ENCODE measurements at places on chromosomes 13 and 19.

- no peak for DNase-seq
Observed at GRCh38 chr13:21436582-21436981, 22.5 kb downstream of the ZDHHC20 start.

DNA sequence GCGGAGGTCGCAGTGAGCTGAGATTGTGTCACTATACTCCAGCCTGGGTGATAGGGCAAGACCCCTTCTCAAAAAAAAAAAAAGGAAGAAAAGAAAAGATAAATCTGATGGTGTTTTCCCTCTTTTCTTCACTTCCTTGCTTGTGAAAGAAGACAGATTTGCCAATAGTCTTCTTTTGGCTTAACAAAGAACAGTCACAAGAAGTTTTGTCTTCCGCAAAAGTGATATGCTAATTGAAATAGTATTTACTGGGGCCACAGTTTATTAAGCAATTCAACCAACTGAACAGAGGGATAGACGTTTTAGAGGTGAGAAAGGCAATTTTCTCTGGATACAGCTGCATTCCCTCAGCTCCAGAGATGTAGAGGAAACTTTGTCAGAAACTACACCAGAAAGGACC is 22.9 kb upstream of the PLAUR start:
- DNase-seq = no peak

- no peak for DNase-seq
Observed at GRCh38 chr19:3117716-3118115, 18.1 kb upstream of the GNA15 start.

DNA sequence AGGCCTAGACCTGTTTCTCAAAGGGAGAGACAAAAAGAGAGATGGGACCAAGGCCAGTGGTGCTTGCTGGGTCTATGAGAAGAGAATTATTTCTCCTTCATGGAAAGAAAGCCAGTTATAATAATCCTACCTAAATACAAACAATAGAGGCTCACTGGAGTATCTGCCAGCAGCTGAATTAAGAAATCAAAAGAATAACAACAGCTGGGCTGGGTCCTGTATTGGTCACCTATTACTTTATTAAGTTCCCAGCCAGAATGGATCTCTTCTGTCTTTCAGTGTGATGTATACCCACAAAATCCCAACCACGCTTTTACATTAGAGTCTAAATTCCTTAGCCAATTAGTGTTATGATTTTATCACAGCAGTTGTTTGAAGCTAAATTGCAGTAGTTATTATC is 297.8 kb upstream of the DACH1 start:
- DNase-seq = no peak

DNA sequence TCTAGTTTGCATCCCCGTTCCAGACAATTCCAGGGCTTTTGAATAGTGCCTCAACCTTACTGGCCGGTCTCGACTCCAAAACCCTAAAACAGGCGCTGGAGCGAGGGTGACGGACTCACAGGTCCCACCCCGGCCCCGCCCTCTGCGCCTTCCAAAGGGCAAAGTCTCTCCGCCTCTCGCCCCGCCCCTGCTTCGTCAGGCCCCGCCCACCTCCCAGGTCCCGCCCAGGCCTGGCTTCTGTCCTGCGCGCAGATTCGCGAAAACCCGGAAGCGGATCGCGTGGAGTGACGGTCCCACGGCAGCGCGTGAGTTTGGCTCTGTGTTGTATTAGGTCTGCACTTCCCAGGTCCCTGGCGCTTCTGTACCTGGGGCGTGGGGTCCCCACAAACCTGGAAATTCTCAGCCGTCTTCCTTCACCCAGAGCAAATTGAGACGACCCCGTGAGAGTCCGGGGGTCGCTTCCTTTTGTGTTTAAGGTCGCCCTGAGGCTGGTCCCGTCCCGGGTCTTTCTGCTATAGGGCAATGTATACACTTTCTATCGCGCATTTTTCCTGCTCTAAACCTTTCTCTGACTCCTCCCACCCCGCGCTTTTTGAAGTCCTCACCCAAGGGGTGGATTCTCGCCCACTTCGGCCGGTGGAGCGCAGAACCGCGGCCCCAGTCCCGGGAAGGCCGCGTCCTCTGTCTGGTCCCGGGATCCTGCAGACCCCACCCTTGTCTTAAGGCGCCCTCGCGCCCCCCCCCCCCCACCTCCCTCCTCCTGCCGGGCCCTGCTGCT is at the start of gene ZNF813:
Gene ZNF813 (plus strand): TSS at position 249 of the 778 bp plus-strand sequence. CDS start 16,090 bp downstream, outside the sequence.
- peak; percentile 76 for DNase-seq

DNA sequence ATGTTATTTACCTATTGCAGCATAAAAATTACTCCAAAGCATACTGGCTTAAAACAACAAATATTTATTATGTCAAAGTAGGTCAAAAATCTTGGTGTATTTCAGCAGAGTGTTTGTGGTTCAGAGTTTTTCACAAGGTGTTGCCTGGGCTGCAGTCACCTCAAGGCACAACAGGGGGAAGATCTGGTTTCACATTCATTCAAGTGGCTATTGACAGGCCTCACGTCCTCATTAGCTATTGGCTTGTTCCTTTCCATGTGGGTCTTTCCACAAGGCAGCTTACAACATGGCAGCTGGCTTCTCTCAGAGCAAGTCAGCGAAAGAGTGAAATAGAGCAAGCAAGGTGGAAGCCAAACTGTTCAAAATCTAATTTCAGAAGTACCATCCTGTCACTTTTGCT is 602.9 kb downstream of the OLFM4 start:
- no peak for DNase-seq

DNA sequence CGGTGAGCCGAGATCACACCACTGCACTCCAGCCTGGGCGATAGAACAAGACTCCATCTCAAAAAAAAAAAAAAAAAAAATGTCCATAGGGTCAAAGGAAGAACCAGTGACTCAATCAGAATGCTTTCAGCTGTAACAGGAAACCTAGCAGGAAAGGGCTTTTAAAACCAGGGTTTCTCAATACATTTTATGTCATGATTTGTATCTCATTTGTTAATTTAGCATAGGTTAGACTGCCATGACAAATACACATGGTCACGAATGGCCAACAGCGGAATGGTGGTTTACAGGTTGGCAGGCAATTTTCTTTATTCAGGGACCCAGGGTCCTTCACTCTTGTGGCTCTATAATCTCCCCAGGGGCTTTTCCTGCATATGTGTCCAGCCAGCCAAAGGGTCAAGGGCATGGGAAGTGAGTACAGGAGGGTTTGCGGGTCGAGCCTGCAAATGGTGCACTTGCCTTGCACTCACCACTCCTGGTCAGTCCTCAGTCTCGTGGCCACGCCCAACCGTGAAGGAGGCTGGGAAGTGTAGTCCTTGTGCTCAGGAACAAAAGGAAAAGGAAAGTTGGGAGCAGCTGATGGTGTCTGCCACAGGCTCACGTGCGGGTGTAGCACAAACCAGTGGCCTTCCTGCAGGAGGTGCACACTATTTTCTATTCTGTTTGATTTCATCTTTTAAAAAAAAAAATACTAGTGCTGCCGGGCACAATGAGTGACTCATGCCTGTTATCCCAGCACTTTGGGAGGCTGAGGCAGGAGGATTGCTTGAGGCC is 14.8 kb downstream of the DHX34 start:
- DNase-seq = no peak

DNA sequence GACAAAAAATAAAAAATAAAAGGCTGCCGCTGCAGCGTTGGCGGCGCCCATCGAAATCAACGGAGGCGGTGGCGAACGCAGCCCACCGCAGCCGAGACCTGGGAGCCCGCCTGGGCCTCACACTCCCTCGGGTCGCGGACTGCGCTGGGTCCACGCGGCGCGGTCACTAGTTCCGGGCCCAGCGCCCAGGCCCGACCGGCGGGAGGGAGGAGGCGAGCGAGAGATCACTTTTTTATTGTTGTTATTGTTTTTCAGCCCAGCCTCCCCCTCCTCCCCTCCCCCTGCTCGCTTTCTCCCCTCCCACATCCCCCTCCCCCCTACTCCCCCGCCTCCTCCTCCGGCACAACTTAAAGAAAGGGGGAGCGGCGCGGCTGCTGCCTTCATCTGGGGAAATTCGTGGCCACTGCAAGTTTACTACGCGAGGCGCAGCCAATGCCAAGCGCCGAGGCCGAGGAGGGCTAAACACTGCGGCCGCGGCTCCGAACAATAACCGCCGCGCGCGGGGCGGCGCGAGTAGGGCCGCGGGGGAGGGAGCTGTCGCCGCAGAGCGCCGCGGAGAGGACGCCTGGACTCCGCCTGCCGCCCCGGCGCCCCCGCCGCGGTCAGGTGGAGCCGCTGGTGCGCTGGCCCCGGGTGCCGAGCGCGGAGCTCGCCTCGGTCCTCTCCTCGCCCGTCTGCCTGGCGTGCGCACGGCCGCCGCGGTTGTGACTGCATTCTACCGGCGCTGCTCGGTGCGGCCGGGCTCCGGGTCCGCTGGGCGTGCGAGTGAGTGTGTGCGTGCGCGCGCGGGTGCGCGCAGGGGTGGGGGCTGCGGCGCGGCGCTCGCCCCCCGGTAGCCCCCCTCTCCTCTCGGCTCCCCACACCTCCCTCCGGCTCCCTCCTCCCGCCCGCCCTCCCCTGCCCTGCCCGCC is 505 bp upstream of the ZIC2 start:
- DNase-seq = no peak

GRCh38 chr13:108987517-108987916 is 358.1 kb downstream of the MYO16 start:
- DNase-seq = no peak

DNA sequence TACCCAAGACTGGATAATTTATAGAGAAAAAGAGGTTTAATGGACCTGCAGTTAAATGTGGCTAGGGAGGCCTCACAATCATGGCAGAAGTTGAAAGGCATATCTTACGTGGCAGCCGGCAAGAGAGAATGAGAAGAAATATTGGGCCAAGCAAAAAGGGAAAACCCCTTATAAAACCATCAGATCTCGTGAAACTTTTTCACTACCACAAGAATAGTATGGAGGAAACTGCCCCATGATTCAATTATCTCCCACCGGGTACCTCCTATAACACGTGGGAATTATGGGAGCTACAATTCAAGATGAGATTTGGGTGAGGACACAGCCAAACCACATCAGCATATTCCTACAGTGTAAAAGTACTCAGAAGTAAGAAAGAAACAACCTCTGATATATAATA is 4.7 kb upstream of the KBTBD7 start:
- no peak for DNase-seq

DNA sequence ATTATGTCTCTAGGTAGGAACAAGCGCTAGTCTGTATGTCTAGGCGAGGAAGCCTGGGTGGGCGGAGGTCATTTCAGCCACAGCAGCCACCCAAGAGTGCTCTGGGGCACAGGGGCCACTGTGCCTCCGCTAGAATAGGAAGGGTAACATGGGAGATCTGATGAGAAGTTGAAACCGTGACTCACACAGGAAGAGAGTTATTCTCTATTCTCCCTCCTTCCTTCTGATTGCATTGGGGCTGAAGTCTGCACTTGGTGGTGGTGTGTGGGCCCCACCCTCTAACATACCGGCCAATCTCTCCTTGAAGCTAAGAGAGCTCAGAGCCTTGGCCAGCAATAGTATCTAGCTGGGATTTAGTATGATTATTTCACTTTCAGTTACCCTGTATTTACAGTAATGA is 20.3 kb upstream of the GGACT start:
- DNase-seq = peak; percentile 60

- no peak for DNase-seq
Observed at GRCh38 chr13:80168089-80168850, 172.7 kb downstream of the SPRY2 start.

GRCh38 chr13:46523972-46524752 is 28.8 kb upstream of the LRCH1 start:
- DNase-seq = no peak

GRCh38 chr13:42066542-42066941 is 18.1 kb downstream of the DGKH start:
- no peak for DNase-seq

DNA sequence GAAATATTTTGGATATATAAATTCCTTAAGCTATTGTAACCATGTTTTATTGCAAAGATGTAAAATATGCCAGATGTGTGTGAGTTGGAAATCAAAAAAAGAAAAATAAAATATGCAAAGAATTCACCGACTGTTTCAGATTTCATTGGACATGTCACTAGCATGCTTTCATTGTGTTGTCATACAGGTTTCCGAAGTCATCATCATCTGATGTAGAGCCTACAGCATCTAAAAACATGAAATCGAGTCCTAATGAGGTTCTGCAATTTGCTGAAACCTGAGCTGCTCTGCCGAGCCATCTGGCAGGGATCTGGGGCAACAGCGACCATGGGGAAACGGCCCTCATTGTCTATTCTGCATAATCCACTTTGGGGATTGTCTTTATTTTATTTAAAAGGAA is 196.1 kb upstream of the MAB21L1 start:
- DNase-seq = no peak

DNA sequence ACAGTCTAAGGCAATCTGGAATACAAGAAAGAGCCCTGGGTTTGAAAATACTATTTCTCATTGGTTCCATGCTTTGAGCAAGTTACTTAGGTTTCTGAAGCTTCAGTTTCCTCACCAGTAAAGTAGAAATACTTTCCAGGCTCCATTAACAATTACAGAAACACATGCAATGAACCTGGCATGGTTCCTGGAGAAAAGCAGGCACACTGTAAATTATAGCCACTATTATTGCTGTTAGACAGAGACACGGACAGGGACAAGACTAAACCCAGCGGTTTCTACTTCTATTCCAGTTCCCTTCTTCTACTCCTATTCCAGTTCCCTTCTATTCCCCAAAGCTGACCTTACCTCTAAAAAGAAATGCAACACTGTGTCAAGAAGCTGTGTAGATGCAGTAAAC is 41.2 kb downstream of the MIPEP start:
- DNase-seq = no peak

- DNase-seq = no peak
Observed at GRCh38 chr13:101942038-101942437, 459.8 kb downstream of the FGF14 start.

- DNase-seq = no peak
Observed at GRCh38 chr19:15231271-15231670, 977 bp downstream of the EPHX3 start.

- DNase-seq = no peak
Observed at GRCh38 chr19:40530091-40530901, 46.4 kb upstream of the SHKBP1 start.

DNA sequence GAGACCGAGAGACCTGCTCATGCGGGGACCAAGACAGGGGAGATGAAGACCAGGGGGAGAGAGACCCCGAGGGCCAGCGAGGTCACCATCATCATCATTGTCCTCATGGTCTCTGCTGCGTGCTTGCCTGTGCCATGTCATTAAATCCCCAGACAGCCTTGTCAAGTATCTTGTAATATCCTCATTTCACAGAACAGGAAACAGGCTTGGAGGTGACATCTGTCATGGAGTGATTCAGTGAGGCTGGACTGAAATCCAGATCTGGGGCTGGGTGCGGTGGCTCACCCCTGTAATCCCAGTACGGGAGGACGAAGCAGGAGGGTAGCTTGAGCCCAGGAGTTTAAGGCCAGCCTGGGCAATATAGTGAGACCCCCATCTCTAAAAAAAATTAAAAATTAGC is 5.9 kb upstream of the NANOS2 start:
- no peak for DNase-seq

GRCh38 chr13:113192279-113192678 is 16.2 kb downstream of the PCID2 start:
- DNase-seq = no peak
